ENCODE measurements at places on chromosomes 3 and 15.

GRCh38 chr15:36004891-36005490, 459.0 kb upstream of the DPH6 start:
- DNase-seq, result no peak

DNA sequence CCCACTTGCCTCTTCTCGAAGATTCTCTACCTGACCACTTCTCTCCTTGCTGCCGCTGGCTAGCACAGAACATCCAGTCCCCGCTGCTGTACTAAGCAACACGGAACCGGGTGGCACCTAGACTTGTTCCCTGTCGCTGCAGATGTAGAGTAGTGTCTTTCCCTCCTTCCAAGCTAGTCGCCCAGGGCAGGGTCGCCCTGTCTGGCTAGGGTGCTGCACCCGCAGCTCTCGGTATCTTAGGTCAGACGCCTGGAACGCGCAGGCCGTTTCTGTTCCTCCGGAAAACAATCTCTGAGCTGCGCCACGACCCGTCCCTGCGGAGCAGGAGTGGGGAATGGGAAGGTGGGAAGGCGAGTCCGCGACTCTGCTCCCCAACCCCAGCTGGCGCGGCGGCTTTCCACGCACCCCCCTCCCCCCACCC, 758 bp upstream of the SNX33 start:
- no peak for DNase-seq

DNA sequence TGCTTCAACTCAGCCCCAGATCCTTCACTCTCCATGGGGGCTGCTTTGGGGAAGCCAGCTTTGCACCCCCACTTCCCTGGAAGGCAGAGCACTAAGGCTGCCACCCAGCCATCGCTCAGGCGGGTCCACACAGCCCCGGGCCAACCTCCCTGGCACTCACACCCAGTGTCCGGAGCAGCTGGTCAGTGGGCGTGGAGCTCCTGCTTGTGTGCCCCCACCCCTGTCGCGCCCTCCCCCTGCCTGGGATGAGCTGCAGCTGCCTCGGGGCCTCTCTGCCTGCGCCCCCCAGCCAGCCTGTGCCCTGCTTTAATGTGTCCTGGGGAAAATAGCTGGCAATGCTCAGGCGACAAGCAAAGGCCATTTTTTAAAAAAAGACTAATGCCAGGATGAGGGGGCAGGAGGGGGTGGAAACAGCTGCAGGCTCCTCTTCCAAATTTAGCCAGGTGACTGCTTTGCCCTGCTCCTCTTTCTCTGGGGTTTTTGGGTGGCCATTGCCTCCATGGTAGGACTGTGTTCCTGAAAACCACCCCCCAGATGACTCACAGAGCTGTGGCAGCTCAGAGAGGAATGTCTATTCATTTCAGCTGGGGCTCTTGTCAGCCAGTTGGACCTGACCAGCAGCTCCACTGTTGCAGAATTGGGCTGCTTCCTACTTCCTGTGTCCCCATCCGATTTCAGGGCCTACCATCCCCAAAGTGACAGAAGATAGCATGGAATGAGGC, 65.0 kb downstream of the CEMIP start:
- DNase-seq, result peak; percentile 85

DNA sequence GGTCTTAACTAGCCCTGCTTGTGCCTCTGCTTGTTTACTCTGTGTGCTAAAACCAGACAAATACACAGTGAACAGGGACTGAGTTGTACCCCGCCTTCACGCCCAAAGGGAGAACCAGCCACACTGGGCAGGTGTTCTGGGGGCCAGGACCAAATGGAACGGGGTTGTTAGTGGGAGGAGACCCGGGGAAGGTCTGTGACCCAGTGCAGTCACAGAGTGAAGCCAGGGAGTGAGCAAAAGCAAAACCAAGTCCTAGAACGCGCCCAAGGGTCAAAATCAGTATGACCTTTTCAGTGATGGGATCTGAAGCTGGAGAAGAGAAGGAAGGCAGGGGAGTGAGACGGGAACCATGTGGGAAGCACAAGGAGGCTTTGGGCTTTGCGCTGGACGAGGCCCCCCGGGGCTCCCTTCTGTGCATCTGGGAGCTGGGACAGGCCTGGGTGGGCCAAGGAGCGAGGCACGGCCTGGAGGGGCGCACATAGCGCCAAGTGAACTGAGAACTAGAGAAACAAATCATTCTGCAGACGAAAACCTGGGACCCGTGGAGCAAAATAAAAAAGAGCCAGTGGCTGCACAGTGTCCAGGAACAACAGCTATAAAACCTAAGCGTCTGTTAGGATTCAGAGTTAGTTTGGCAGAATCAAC, 78.3 kb upstream of the ALDH1A3 start:
- no peak for DNase-seq

DNA sequence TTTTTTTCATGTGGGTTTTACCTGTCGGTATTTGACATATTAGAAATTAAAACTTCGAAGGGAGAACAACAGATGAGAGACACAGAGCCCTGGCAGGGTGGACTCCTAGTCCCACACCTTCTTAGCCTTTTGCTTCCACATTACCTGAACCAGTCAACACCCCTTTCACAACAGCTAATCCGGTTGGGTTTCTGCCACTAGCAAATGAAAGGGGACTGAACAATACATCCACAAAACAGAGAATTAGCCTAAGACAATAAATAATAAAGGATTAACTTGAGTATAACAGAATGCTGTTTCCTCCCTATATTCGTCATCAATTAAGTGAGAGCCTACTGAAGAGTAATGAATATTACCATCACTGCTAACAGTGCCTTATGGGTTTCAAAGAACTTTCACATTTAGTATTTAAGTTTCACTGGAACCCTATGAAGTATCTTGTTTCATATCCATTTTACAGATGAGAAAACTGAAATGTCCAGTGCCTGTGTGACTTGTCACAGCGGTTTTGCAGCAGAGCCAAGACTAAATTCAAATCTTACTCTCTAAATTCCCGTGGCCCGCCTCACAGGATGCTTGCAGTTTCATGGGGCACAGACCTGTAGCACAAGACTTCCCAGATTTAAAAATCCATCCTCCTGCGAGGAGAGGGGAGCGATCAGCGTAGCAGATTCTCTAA, 1.0 kb upstream of the RAB8B start:
- no peak for DNase-seq

GRCh38 chr3:10173095-10173925, 8.6 kb downstream of the IRAK2 start:
- no peak for DNase-seq

DNA sequence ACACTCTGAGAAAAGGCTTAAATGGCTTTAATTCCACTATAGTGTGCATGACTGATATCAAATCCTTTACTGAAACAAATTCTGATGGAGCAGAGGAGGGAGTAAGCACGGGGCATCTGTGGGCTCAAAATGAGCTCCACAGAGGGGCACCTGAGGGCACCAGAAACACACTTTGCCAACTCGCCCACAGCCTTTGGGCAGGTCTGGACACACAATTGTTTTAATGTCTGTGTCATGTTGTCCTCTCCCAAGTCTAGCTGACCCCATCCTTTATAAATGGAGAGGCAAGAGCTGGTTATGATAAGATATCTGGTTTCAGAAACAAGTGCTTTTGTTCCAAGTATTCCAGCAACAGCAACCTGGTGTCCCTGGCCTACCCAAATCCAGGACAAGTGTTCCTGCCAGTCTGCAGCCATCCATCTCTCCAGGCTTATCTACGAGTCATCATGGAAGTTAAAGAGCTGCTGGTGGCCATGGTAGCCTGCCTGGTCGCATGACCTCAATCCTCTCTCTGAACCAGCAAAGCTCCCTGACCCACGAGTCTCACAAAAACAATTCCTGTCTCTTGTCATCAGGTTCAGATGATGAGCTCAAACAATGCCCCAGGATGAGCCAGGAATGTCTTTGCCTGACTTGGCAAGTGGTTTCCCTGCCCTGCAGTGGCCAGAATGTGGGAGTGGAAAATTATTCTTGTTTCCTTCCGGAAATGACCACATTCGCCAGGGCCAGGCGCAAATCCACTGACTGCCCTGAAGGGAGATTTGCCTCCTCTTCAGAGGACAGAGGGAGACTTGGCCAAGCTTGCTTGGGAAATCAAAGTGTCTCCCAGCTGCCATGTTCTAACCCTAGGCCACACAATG, 64.4 kb upstream of the TPM1 start:
- DNase-seq, result peak; percentile 88

GRCh38 chr3:105764378-105765307, 104.2 kb downstream of the CBLB start:
- DNase-seq, result no peak
